ENCODE measurements at places on chromosomes 7 and 10.

DNA sequence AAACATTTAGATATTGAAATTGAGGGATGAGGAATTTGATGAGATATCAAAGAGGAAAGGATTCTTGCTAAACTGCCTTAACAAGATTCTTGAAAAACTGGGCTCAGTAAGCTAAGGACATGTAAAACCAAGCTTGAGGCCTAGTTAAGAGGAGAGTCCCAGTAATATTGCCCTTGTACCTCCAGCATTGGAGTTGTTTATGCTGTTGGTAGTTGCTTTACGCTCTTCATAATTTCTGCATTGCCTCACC, 156.1 kb upstream of the TRIM24 start:
- no peak for DNase-seq

GRCh38 chr10:67839951-67840350, 2.0 kb upstream of the DNAJC12 start:
- DNase-seq: no peak

DNA sequence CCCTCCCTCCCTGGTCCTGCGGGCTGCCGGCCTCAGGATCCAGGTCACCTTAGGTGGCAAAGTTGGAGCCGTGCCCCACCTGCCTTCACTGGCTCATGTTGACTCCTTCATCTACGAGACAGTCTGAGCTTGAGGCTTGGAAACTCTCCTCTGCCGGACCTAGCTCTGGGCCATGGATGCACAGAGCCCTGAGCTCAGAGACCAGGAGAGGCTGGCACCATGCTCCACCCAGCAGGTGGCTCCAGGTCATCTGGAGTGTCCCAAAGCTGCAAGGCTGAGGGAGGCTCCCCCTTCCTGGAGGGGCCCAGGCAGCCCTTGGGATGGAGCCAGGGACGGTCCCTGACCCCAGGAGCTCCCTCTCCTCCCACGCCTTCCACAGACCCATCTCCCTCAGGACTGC, 81.3 kb downstream of the PDGFA start:
- no peak for DNase-seq

- no peak for DNase-seq
Observed at GRCh38 chr10:86944031-86944419, 13.4 kb downstream of the MMRN2 start.

Measured in NCI-H1694 (cell line).